ENCODE measurements at places on chromosomes 7 and 10.

DNA sequence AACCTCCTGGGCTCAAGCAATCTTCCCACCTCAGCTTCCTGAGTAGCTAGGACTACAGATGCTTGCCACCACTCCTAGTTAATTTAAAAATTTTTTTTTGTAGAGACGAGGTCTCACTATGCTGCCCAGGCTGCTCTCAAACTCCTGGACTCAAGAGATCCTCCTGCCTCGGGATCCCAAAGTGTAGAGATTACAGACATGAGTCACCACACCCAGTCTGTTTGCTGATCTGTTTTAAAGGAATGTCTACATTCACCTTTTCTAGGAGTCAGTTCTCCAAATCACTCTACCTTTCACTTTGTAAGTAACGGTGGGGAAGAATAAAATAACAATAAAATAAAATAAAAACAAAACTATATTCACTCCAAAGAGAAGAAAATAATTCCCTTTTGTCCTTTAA lies 86.6 kb upstream of the AGBL3 start:
- DNase-seq: no peak

GRCh38 chr10:124416733-124417132 lies 2.0 kb downstream of the OAT start:
- no peak for DNase-seq

- DNase-seq: no peak
Observed at GRCh38 chr7:130366564-130366963, 13.7 kb upstream of the CPA1 start.

- no peak for DNase-seq
Observed at GRCh38 chr7:50477640-50478039, 27.5 kb upstream of the FIGNL1 start.

GRCh38 chr7:138064856-138065357 lies 11.4 kb upstream of the AKR1D1 start:
- DNase-seq: no peak

DNA sequence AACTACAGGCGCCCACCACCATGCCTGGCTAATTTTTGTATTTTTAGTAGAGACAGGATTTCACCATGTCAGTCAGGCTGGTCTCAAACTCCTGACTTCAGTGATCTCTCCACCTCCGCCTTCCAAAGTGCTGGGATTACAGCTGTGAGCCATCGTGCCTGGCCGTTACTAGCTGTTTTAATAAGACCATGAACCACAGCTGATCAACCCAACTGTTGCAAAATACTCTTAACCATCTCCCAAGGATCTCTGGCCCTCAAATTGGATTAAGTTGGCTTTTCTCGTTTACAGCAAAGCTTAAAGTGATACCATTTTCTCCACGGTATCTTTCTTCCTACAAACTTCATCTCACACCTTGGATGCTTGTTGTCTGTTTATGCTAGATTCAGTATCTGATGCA lies 18.3 kb downstream of the ZFAND2A start:
- DNase-seq: no peak

DNA sequence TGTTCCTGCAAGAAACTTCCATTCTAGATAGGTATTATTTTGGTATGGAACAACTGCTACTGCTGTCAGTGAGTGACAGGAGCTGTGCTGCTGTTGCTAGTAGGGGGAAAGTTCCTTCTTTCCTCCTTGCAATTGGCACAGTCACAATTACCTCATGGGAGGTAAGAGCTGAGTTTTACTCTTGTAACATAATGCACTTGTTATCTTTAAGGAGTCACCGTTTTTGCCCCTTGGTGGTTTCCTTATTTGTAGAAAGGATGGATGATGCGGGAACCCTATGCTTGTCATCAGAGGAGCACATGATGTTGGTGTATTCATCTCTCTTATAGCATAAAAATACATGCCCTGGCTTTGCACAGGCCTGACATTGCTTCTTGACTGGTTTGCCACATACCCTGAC lies 234.7 kb upstream of the NPY start:
- DNase-seq: no peak

DNA sequence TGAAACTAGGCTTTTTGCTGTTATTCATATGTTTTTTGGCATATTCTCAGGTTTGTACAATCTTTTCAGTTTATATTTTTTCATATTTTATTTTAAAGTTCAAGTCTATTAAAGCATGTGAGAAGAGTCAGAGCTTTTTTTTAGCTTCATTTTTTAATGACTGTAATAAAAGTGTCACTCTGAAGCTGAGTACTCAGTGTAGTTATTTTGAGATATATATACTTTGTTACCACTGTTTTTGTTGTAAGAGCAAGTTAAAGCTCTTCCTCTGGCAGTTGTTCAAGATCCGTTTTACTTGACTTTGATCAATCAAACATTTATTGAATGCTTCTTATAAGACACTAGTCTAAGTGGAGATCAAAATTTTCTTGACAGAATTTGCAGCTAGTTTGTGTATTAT lies 37.5 kb downstream of the CASD1 start:
- DNase-seq: no peak

GRCh38 chr7:111561654-111561903 lies 713 bp downstream of the IMMP2L start:
- DNase-seq: no peak

DNA sequence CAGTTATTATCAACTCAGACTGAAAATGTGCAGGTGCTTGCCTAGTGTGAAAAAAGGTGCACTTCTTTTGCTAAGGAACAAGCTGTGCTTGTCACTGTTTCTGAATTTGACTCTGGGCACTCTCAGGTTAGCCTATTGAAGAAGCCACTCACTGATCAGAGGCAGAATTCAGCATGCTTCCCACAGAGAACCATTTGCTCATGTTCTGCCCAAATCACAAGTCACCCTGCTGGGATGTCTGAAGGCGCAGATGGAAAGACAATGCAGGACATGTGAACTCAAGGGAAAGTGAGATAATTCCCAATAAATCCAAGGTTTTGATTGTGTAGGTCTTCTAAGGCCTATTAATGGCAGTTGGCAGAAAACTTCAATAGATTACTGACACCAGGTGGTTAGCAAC lies 47.8 kb upstream of the CSTF2T start:
- no peak for DNase-seq

DNA sequence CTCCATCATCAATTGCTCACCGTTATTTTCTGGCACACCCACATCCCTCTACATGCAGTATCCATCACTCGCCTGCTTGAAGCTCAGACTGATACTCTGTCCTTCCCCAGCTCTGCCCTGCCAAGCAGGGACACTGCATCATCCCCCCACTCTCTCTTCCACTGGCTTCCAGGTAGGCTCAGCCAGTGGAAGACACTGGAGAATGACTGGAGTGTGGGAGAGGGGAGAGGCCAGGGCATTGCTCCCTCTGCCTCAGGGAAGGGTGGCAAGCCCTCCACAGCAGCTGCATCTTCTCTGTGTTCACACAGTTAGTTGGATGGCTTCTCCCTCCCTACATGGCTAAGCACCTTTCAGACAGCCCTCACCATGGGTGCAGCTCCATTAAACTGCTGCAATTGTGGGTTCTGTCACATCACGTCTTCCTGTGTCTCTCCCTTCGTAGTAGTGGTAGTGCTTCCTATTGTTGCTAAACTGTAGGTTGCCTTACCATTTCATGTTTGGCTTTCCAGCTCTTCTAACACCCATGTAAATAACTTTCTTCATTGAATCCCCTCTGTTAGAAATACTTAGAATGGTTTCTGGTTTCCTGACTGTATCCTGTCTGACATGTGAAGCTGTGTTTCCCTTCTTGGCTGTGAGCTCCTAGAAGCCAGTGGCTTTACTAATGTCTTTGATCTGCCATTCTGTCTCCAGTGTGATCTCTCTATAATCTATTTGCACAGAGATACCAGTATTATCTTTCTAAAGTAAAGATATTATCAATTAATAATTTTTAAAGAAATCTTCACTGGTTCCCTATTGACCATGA lies 483.7 kb upstream of the LRRN3 start:
- DNase-seq: no peak

- no peak for DNase-seq
Observed at GRCh38 chr10:132925614-132926013, 16.8 kb downstream of the CFAP46 start.

GRCh38 chr7:94338921-94339371 lies 55.7 kb upstream of the COL1A2 start:
- no peak for DNase-seq

DNA sequence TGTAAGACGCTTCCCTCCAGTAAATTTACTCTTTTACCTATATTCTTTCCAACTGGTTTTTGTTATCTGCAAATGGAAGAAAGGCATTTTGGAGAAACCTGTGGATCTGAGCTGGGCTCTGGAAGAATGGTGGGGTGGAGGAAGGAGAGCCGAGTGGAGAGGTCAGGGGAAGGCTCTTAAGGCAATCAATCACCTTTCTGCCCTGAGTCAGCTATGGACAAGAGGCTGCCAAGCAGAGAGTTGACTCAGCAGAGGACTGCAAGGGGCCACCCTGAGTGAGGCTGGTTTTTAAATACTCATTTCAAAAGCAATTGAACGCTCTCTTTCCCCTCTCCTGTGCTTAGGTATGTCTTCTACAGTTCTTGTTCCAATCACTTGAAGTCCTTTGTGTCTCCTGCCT lies 81.8 kb downstream of the SPAG6 start:
- DNase-seq: no peak

DNA sequence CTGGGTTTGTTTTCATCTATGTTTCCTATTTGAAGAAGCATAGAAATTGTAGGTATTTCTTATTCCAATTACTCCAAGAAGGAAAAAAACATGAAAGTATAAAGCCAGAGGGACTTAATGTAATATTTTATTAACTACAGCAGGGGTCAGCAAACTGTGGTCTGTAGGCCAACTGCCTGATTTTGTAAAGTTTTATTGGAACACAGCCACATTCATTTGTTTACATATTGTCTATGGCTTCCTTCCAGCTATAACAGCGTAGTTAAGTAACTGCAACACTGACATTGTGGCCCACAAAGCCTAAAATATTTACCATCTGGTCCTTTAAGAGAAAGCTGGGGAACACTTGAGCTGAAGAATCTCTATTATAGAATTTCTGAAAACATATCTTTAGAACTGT lies 306.2 kb downstream of the BICC1 start:
- no peak for DNase-seq

DNA sequence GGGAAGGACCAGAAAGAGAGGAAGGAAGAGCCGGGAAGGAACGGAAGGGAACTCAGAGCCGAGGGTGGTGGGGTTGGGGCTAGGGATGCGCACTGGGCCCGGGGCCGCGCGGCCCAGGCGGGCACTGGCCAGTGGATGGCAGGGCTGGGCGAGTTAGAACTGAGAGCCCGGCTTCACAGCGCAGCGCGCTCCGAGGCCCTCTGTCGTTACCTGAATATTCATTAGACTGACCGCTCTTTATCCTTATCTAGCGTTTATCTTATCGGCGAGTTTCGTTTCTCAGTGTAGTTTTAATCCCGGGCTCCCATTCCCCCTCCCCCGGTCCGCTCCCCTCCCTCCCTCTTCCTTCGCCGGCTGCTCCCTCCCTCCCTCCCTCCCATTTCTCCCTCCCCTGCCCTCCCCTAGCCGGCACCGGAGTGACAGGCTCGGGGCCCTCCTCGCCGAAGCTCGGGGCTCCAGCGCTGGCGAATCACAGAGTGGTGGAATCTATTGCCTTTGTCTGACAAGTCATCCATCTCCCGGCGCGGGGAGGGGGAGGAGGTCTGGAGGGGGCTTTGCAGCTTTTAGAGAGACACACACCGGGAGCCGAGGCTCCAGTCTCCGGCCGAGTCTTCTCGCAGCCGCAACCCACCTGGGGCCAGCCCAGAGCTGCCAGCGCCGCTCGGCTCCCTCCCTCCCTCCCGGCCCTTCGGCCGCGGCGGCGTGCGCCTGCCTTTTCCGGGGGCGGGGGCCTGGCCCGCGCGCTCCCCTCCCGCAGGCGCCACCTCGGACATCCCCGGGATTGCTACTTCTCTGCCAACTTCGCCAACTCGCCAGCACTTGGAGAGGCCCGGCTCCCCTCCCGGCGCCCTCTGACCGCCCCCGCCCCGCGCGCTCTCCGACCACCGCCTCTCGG lies at the start of gene PAX2:
Gene PAX2, plus strand, starts transcription at position 596 of the 895 bp plus-strand sequence. CDS start 679 bp downstream, outside the sequence.
- DNase-seq: no peak

DNA sequence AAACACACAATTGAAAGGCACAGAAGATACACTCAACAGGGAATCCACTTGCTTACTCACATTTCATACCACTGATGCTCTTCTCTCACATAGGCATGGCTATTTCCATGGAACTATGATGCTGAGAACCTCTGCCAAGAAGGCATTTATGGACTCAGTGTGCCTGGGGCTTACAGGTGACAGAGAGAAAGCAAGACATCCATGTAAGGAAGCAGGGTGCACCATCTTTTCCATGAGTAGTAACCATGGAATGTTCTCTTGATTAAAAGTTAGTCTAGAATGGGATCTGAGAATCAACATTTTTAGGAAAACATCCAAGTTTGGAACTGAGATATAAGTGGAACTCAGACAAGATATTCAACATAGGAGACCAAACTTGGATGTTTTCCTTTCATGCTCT lies 52.5 kb upstream of the MACC1 start:
- DNase-seq: no peak

GRCh38 chr10:126014309-126014708 lies 117.9 kb downstream of the FANK1 start:
- DNase-seq: no peak

DNA sequence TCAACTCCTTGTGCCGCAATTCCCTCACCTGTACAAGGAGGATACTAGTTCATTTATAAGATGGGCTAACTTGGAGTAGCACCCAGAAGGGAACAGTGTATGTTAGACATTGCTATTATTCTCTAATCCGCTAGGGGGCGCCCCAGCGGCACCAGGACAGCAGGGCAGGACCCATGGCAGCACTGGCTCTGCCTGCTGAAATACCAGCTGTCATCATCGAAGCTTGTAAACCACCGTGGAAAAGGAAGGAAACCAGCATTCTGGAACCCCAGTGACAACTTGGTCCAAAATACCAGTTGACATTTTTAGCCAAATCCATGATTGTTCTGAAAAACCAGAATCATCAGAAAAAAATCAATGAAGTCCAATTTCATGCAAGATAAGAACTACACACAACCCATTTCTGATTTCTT lies 134.4 kb downstream of the ITGA8 start:
- DNase-seq: no peak

DNA sequence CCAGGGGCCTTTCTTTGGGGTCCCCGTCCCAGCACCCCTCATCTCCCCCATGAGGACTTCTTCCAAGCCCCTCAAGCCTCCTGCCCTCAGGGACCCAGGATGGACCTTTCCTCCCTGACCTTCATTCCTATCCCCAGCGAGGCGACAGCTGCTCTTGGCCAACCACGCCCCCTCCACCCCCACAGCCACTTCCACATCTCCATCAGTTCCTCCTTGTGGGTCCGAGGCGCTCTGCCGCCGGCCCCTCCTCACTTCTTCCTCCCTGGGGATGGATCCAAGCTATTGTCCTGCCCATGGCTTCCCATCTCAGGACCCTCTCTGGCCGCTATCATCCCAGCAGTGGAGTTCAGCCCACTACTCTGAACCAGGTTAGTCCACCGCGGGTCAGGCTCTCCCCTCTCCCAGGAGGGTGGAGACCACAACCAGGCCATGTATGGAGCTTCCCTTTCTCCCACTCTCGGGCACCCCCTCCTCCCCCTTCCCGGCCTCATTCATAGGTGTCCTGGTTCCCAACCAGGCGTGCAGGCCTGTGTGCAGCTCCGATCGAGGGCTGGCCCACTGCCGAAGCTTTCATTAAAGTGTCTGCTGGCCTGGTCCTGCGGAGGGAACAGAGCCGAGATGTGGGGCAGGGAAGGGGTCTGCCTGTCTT lies 1.7 kb upstream of the SH2B2 start:
- no peak for DNase-seq
